NCI-H345 (cell line): ENCODE measurements at places on chromosomes 16 and 17.

DNA sequence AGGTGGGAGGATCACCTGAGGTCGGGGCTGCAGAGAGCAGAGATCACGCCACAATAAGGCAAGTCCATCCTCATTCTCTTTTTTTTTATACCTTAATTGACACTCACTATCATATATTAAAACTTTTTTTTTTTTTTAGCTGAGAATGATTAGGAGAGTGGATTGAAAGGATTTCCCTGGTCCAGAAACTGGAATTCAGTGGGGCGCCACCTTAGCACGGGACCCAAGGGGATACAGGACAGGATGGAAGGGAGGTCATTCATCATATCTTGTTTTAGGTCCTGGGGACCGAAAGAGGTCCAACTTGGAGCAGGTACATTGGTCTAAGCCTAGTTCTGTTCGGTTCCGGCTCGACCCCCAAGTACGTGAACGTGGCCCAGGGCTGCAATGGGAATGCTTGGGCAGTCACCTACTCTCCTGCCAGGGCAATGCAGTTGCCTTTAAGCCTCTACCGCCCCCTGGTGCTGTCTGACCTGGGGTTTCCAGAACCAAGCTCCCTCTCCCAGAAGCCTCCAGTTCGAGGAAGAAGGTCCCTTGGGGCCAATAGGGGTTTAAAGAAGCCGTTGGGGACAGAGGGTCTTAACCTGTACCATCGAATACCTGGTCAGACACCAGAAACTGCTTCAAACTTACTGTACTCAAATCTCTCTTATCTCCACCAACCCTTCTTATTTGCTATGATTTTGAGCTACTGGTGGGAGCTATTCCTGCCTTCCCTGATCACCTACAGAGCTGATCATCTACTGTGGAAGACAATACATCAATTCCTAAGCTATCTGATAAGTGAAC lies 19.9 kb upstream of the GPATCH8 start:
- peak; percentile 34 for DNase-seq

DNA sequence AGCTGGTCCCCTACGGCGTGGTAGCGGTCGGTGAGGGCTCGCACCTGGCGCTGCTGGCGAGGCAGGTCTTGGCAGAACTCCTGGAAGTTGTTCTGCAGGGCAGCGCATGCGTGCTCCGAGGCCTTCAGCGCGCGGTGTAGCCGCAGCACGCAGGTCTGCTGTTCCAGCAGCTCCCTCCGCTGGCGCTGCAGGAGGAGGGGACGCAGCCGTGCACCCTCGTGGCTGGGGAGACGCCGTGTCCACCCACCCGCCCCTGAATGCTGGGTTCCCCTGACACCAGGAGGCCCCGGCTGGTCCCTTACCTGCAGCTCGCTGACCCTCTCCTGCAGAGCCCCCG lies 12.2 kb downstream of the EVPL start:
- DNase-seq: no peak

DNA sequence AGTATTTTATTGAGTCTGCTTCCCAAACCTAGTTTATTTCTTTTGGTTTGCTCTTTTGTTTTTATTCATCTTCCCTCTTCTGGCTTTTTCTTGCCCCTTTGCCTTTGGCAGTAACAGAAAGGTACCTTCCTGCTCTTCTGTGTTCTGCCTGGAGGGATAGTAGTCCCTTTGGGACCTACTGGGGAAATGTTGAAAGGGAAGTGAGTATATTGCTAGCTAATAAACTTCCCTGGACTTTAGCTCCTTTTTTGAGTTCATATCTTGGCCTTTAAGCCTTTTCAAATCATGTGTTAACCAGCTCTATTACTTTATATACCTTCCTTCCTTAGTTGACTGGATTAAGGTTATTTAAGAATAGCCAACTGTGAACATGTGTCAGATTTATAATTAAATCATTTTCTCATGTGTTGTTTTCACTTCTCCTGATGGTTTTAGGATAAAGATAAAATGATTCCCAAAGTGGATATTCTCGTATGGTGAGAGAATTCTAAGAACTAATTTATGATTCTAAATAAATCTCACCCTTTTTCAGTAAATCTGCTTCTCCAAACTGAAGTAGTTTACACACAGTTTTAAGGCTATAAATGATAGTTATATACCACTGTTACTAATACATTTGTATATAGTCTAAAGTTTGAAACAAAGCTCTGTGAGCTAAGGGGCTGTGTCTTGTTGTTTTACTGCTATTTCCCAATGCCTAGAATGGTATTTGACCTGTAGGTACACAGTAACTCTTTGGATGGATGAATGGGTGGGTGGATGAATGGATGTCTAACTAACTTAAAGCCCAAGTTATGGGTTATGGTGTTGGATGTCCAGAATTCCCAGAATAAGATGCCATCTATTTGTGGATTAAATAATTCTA lies 45.7 kb downstream of the OMG start:
- DNase-seq: no peak

GRCh38 chr16:70750893-70751467 lies 50.0 kb downstream of the VAC14 start:
- DNase-seq: no peak

GRCh38 chr17:33267271-33267790 lies 25.8 kb downstream of the ASIC2 start:
- no peak for DNase-seq
